ENCODE measurements at places on chromosomes 7 and 10. TPM values are rescaled to one million over a fixed set of nuclear protein-coding genes. Genes with fewer than 3 reads are reported as not detected.

DNA sequence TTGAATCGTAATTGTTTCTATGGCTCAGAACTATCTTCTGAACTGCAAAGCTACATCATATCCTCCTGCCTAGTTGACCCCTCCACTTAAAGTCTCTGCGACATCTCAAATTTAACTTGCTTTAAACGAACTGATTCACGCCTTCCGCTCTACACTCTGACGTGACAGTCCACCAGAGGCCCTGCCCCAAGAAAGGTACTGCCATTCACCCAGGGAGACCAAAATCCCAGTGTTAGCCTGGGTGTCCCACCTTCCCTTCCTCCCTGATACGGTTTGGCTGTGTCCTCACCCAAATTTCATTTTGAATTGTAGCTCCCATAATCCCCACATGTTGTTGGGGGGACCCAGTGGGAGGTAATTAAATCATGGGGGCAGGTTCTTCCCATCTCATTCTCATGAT is 90.8 kb downstream of the CPXM2 start:
- DNase-seq = no peak

DNA sequence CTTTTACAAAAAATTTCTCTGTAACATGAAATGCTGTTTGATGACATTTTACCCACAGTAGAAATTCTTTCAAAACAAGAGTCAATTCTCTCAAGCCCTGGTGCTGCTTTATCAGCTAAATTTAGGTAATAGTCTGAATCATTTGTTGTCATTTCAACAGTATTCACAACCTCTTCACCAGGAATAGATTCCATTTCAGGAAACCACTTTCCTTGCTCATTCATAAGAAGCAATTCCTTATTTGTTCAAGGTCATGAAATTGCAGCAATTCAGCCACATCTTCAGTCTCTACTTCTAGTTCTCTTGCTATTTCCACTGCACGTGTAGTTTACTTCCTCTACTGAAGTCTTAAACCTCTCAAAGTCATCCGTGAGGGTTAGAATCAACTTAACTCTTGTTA is 14.1 kb downstream of the STAG3 start:
- DNase-seq = no peak

DNA sequence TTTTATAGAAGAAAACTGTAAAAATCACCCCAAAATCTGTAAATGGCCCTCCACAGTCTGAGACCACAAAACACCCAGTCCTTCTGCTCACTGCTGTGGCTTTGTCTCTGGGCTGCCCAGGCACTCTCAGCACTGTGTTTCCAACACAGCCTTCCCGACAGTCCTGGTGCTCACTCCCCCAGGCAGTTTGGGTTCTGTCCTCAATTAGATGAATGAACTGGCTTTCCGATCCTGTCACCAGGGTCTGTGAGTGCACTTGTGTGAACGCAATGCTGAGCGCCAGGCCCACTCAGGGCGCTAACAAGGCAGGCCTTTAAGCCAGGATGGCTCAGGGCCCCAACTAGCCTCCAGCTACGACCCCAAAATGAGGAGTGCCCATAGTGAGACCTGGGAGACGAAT is 3.3 kb downstream of the MAD1L1 start:
- DNase-seq = no peak

DNA sequence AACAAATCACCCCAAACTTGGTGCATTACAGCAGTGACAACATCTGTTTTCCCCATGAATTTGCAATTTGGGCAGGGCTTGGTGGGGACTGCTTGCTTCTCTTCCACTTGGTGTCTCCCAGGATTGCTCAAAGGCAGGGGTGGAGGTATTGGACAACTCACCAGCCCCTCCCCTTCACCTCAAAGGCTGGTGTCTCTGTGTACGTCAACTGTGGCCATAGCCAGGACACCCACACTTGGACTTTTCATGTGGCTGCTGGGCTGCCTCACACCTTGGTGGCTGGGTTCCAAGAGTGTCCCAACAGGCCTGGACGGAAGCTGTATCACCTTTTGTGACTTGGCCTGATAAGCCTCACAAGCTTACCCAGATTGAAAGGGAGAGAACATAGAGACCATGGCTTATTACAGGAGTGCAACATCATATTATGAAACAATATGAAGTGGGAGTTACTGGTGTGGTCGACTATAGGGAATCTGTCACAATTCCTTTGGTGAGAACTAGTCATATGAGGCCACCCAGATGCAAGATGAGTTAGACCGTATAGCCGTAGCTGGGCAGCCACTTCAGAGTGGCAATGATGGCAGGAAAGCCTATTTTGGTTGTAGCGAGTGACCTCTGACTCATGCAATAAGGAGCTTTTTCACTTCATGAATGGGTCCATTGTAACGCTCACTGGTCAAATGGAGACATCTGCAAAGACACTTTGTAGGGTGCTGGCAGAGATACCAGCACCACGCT is 187.6 kb upstream of the ITGB1 start:
- no peak for DNase-seq

GRCh38 chr10:24680647-24681524 is 42.8 kb downstream of the ARHGAP21 start:
- no peak for DNase-seq

- no peak for DNase-seq
Observed at GRCh38 chr7:79876848-79877252, 257.8 kb upstream of the GNAI1 start.

DNA sequence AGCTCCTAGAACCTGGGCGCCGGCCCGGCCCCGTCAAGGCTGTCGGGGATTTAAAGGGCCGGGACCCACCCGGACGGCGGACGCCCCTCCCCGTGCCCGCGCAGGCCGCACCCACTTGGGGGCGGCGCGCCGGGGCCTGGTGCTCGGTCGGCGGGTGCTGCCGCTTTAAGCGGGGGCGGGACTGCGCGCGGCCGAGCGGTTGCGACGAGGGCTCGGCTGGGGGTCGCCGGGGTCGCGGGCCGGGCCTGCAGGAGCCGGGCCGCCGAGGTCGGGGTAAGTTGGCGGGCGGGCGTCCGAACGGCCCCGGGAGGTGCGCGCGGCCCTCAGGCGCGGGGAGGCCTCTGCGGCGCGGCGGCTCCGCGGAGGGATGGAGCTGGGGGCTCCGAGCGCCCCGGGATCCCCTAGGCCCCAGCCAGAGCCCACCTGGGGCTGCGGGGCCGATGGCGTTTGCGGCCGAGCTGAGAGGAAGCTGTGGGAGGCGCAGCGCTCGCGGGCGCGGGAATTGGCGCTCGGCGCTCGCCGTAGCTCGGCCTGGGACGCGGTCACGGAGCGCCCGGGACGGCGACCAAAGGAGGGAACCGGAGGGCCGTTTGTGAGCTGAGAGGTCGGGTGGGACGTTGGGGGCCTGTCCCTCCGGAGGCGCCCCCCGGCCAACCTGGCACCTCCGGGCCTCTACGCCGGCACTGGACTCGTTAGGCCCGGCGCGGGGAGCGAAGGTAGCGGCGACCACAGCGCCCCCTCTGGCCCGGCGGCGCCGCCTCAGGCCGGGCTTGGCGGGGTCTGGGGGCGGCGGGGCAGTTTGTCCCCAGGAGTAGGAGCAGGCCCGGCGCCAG is at the start of gene TRRAP:
Gene TRRAP (plus strand): TSS at position 168 of the 833 bp plus-strand sequence. CDS start 2,619 bp downstream, outside the sequence.
- DNase-seq = peak; percentile 73

DNA sequence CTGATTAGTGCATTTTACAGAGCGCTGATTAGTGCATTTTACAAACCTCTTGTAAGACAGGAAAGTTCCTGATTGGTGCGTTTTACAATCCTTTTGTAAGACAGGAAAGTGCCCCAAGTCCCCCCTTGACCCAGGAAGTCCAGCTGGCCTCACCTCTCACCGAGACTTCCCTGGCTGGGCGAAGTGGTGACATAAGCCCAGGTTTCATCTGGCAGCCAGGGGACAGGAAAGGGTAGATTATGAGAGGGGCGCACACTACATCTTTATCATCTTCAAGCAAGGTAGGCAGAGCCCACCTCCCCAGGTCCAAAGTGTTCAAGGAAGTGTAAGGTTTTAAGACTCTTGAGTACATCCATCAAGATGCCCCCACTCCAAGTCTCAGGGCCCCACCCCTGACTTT is 5.5 kb upstream of the GDF10 start:
- no peak for DNase-seq

DNA sequence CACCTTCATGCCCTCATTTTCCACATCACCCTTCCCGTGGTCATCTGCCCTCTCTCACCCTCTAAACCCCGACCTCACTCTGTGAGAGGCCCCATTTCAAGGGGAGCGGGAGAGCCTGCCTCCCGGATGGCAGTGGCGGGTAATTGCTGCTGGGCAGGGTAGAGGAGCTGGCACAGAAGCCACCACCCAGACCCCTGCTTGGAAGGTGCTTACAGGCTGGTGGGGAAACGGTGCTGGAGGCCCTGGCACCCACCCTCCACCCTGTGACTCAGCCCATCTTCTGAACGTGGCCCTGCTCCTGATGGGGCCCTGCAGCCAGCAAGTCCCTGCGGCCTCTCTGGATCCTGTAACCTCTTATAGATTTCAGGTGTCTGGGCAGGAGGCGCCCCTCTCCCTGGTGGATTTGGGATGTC is 10.6 kb upstream of the PWWP2B start:
- DNase-seq = peak; percentile 51

DNA sequence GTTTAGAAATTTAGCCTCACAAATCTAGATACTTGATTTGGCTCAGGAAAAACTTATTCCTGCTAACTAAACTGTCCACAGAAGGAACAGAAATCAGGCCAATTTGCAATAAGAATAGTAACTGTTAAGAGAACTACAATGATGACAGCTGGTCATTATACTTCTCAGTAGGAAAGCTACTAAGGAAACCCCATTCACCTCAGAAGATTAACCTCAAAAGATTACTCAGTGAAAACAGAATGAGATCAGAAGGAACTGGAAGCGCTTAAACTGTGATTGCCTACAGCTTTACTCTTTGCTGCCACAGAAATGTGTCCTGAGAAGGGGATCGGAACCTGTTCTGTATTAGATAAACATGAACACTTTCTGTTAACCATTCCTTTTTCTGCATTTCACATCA is 24.3 kb upstream of the DNAJB12 start:
- DNase-seq = no peak

DNA sequence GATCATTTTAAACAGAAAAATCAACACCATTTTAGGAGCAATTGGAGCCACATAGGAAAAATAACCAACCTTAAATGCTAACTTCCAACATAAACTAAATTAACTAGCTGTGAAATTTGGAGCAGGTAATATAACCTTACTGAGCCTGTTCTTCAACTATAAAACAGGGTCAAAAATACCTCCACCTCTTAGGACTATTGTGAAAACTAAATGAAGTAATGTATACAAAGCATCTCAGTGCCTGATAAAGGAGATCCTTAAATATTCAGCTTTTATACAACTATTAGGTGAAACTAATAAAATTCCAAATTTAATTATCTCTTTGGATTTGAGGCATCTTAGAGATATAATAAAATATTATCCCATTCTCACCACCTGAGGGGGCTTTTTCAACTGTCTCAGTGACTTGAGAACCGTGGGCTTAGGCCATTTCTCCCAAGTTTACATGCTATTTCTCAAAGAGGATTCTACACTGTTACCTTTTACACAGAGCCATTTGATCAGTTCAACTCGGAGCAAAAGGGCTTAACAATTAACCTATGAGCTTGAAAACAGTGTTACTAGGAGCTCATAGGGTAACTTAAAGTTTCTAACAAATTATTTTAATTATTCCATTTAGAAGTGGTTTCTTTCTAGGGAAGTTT is 165.0 kb upstream of the ASAH2 start:
- no peak for DNase-seq

DNA sequence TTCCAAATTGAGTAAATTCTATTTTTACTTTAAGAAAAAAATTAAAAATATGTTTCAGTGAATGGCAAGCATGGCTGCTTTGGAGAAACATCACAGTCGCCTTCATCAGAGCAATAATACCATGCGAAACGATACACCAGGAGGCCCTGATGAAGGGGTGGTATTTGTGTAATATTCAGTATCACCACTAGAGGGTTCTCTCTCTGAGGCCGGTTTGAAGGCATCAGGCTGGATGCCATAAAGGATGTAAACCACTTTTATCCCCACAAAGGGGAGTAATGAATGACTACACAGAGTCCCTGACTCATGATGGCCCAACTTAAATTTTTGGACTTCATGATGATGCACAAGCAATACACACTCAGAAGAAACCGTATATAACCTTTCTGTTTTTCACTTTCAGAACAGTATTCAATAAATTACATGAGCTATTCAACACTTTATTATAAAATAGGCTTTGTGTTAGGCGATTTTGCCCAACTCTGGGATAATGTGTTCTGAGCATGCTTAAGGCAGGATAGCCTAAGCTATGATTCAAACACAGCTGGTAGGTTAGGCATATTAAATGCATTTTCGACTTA is 95.5 kb downstream of the PPP1R17 start:
- no peak for DNase-seq

- DNase-seq = peak; percentile 63
Observed at GRCh38 chr10:32207544-32207943, 139.4 kb downstream of the EPC1 start.

- no peak for DNase-seq
Observed at GRCh38 chr7:28774261-28774988, 183.7 kb downstream of the TRIL start.

LRRD1 gene
- total RNA-seq = 0.17 TPM

CTAGE4 gene
- 1.3 TPM for total RNA-seq

All from heart left ventricle (tissue), 16 donors.